Transverse colon (tissue), 4 donors: ENCODE measurements at places on chromosomes 2 and 18.

GRCh38 chr18:42850174-42851083, 265.1 kb downstream of the RIT2 start:
- no peak for DNase-seq

- DNase-seq: no peak
Observed at GRCh38 chr2:220315098-220315823, 687.8 kb downstream of the SLC4A3 start.

DNA sequence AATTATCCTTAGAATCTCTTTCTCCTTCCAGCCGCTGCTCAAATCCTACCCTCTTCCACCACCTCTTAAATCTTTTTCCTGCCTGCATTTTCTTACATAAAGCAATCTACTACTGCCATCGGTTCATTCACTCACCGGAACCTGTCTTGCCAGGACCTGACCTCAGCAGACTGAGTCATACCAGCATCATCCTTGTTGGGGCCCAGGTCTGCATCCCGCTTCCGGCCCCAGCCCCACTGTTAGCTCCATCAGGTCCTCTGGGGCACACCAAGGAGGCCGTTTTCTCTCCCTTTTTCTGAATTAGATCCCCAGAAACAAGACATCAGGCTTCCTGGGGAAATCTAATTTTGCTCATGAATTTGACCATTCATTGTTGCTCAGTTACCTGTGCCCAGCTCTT, 42.7 kb upstream of the TGFA start:
- no peak for DNase-seq

- DNase-seq: no peak
Observed at GRCh38 chr2:239313776-239314175, 87.0 kb downstream of the HDAC4 start.

DNA sequence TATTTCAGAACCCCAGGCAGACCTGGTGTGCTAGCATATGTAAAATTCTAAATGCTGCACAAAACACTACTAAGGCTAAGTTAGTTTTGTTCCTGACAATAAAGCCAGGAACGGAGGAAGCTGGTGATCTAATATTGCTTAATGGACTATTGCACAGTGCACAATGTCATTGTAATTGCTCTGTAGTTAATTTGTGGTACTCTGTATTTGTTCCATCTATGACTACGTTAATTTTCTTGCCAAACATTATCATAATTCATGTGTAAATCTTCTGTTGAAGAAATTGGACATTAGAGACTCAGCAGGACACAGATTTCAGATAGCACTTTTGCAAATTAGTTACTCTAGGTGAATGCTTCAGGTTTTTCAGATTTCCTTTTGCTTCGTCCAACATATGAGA, 232.3 kb downstream of the RIT2 start:
- no peak for DNase-seq

DNA sequence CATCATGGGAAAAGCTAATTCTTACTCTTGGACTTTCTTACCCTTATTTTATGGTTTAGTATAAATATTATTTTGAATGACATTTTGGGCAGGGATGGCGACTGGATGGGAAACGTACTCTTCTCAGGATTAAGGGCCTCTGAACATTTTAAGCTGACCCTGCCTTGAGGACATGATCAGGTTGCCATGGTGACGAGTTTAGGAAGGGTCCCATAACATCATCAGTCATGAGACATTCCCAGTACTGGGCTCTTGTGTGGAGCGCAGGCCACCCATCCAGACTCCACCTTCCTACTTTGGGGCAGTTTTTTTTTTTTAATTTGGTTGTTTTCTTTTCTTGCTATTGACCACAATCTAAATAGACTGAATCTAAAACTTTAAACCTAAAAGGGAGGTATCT, 40.7 kb downstream of the KCNE4 start:
- DNase-seq: no peak

DNA sequence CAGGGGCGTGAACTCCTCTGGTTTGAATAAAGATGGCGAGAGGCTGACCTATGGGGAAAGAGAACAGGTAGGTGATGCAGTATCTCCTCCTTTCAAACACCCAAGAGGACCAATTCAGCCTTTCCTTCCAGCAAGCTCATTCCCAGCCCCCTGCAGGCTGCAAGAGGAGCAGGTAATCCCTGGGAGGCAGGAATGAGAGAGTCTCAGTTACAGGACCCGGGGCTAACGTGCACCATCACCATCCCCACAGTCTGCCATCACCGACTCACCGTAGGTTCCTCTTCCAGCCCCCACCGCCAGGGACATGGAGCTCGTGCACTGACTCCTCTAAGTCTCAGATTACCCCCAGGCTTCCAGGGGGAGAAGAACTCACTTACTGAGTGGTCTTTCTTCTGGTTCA, 26.7 kb downstream of the XDH start:
- no peak for DNase-seq

DNA sequence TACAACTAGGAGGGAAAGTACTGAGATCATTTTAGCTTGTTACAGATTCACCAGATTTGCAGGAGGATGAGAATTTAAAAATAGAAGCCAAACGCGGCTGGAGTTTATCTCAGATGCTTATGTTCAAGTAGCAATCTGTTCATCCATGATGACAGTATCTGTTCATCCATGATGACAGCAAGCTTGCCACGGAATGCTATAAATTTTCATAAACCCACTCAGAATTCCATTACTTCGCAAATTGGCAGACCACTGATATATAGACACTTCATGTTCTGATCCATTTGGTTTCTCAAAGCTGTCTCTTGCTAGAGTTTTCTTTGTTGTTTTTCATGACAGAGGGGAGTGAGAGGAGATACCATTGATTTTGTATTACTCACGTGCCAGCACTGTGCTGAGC, 84.2 kb downstream of the GAREM1 start:
- no peak for DNase-seq

GRCh38 chr2:65974067-65974723, 460.7 kb upstream of the MEIS1 start:
- DNase-seq: no peak

DNA sequence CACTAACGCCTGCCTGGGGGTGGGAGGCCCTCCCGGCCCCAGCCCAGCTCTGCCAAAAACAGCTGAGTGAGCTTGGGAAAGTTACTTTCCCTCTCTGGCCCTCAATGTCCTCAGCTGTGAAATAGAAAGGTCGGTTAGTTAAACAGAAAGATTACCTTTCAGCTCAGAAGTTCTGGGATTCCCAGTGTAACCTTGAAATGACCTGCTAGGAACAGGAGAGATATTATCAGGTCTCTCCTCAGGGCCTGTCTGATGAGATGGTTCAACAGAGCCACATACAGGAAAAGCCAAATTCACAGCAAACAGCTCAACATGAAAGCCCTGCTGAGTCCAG, 68.8 kb downstream of the LBH start:
- DNase-seq: no peak

DNA sequence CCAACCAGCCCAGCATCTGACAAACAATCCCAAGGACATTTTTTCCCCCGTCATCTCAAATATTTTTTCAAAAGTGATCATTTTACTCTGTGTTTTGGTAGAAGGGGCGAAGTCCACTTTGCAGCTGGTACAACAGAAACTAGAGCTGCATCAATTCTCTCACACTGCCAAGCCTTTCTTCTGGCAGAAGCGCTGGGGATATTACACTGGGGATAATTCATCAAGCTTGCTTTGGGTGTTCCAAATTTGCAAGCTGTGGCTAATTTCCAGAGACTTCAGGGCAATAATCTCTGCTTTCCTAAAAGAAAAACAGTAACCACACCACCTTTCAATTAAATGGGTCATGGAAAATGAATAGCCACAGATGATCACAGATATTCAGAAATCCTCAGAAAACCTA, 238.3 kb downstream of the SLC8A1 start:
- no peak for DNase-seq

DNA sequence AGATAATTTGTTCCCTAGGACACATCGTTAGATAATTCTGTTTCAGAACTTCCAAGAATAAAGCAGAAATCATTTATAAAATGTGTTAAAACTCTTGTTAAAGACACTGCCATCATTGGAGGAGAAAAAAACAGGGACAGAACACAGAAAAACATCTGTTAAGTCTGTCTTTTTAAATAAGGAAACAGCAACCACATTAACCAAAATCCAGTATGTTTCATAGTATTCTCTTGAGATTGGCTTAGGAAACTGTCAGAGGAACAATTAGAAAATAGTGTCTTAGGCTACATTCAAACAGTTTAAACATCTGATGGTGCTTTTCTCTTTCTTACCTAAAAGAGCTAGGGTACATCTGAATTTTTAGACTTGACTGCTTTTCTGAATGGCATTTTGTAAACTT, 81.6 kb downstream of the PMS1 start:
- no peak for DNase-seq

GRCh38 chr2:234826681-234827080, 125.1 kb upstream of the SH3BP4 start:
- DNase-seq: no peak

GRCh38 chr2:215394102-215394805, 41.6 kb downstream of the FN1 start:
- DNase-seq: no peak

DNA sequence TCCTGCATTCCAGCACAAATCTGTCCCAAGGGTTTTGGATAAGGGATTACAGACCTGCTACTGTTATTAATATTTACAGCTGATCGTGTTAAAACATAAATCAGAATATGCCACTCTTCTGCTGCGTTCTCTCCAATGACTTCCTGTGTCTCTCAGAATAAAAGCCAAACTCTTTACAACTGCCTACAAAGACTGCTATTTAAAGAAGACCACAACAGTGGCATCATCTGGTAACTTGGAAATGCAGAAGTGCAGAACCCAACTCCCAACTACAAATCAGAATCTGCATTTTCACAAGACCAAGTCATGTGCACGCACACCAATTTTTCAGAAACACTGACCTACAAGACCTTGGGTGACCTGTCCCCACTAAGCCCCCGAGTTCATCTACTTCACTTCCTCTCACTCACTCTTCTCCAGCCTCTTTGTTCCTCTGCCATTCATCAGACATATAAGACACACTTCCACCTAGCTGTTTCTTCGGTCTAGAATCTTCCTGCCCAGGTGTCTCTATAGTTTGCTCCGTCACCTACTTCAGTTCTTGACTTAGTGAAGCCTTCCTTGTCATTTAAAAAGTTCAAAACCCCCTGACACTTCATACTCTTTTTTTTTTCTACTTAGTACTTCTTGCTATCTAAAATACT, 36.0 kb downstream of the CHN1 start:
- no peak for DNase-seq

DNA sequence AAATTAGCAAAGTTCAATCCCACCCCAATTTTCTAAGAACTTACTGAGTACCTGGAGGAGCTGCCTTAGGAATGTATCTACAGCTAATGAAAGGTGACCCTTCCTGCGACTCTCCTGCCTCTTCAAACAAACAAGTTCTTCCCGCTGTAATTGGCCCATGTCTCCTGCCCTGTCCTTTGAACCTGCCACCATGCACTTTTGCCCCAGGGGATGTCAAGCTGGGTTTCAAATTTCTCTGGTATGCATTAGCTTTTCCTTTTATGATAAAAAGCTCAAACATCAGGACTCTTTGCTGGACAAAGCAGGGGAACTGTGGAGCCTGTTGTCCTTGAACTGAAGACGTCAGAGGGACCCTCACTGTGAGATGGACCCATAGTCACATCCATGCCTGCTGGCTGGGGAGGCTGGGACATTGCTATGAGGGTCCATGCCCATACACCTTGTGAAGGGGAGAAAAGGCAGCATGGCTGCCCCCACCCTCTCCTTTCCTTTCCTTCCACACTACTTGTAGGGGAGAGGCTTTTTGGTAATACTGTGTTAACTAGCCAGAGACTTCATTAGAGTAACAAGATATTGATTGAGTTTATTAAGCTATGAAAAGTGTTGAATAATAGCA, 210.7 kb upstream of the COPS8 start:
- DNase-seq: no peak

GRCh38 chr2:86000938-86001312, 104.8 kb downstream of the POLR1A start:
- no peak for DNase-seq

- no peak for DNase-seq
Observed at GRCh38 chr2:176574484-176575236, 305.4 kb downstream of the MTX2 start.

DNA sequence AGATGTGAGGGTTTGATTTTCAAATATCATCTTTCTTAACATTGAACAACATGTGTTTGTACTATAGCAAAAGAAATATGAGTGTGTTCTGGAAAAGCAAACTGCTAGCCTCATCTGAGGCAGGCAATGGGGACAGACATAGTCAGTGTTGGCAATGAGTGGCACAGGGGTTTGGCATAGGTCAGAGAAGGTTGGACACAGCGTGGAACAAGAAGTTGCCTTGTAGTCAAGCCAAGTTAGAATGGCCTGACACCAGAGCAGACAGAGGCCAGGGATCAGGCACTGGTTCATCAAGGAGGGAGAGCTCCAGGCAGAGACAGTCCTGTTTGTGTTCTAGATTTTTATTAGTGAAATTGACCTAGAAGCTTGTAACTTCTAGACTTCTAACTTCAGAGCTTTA, 100.8 kb upstream of the TANK start:
- no peak for DNase-seq

DNA sequence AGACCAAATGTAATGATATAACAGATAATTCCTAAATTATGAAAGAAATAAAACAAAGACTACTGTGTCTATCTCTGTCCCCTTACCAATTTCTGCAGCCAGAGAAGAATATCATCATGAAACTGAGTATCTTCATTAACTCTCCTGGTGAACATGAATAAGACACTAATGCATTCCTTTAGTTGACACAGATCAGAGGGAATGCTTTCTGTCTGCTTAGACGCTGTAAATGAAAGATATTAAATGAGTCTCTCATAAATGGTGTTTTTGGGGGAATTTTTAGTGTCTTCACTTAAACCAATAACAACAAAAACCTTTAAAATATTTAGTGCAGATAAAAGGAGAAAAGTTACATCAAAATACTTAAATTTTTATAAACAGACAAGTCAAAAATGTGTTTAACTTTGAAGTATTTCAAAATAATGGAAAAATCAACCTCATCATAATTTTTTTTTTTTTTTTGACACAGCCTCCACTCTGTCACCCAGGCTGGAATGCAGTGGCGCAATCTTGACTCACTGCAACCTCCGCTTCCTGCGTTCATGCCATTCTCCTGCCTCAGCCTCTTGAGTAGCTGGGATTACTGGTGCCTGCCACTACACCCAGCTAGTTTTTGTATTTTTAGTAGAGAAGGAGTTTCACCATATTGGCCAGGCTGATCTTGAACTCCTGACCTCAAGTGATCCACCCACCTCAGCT, 16.0 kb downstream of the EPG5 start:
- DNase-seq: no peak

DNA sequence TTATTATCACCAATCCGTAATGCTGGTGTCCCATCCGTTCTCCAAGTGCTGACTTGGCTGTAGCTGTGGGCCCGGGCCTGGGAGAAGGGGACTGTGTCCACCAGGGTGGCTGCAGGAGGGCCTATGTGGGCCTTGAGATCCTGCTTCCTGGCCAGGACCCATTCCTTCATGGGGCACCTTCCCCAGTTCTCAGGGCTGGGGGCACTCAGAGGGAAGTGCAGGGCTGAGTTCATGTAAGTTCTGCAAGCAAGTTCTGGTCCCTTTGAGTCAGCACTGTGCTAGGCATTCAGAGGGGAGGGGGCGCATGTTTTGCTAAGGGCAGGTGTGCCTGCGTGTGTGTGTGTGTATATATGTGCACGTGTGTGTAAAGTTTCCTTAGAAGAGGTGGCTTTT, 94.0 kb downstream of the GLI2 start:
- DNase-seq: no peak
